ENCODE measurements at places on chromosomes 2 and 18.
A peak's percentile ranks its signal among the peaks of the same experiment; 100 is the strongest.

DNA sequence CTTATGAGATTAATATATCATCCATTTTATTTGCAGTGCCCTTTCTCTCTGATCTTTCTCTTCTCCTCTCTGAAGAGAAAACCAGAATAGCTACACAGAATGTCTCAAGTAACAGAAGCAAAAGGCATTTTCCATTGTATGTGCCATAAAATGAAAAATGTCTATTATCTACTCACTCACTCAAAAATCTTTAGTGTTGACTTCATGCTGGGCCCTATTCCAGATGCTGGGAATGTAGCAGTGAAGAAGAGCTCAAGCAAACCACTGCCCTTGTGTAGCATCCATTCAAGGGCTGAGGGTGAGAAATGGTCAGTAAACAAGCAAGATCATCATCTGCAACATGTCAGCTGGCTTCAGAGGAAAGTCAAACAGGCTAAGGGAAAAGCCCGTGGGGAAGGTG lies 427.7 kb downstream of the METTL4 start:
- no peak for DNase-seq

- no peak for DNase-seq
These were observed 987.2 kb upstream of the CDH2 start for GRCh38 chr18:29164020-29164706.

DNA sequence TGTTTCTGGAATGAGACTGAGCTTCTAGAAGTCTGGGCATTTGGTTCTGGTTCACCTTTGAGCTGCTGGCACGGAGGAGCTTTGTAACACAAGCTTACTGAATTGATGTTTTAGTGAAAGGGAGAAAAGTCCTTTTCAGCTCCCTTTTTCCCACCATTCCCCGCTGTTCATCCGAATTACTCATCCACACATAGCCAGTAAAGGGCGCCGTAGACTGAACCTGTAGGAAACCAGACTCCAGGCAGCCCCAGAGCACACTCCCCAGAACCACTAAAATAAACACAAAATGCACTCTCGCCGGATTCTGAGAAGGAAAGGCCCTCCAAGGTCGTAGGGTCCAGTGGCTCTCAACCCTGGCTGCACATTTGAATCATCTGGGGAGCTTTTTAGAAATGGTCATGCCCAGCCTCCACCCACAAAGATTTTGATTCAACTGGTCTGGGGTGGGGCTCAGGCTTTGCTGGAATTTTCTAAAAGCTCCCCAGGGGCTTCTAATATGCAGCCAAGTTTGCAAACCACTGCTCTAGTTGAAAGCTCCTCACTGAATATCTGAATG lies 29.6 kb downstream of the TCF7L1 start:
- DNase-seq = no peak

- no peak for DNase-seq
These were observed 64.2 kb downstream of the SCG2 start for GRCh38 chr2:223537651-223538601.

GRCh38 chr2:133780997-133781513 lies 212.8 kb upstream of the NCKAP5 start:
- no peak for DNase-seq

GRCh38 chr2:85477884-85478283 lies 59.4 kb downstream of the SH2D6 start:
- DNase-seq = no peak

- DNase-seq = no peak
These were observed 6.1 kb upstream of the CASP8 start for GRCh38 chr2:201254081-201254730.

GRCh38 chr2:231052494-231053451 lies 3.9 kb upstream of the PSMD1 start:
- DNase-seq = peak; percentile 86

DNA sequence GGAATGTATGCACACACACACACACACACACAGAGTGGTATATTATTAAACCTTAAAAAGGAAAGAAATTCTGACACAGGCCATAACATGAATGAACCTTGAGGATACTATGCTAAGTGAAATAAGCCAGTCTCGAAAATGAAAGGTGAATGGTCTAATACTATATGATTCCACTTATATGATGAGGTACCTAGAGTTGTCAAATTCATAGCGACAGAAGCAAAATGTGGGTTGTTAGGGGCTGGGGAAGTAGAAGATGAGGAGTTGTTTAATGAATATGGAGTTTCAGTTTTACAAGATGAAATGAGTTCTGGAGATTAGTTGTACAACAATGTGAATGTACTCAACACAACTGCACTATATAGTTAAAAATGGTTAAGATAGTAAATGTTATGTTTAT lies 118.1 kb downstream of the ABCA12 start:
- no peak for DNase-seq

DNA sequence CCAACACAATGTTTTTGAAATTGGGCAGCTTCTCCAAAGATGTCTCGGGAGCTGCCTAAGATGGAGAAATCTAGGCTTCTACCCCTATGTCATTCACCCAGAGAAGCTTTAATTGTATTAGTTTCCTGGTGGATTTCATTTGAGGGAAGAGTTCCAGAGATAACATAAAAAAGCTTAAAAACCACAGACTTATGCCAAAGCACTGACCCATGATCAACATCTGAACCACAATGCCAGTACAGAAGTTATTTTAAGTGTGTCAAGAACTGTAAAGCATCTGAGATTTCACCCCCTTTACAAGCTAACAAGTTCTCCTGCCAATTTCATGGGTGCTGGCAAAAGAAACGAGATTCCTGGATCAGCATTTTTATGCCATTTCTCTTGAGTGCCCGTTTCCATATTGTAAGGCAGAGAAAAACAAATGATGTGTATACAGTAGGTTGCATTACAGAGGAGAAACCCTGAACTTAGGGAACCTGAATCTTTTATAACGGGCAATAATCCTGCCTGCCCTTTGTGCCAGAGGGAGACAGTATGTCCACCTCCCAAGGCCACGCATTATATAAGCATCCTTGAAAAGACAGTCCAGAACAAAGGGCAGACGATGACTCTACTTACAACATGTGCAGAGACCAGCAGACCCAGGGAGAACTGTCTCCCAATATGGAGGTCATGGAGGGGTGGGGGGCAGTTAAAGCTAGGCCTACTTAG lies 44.1 kb downstream of the MREG start:
- no peak for DNase-seq

- DNase-seq = no peak
These were observed 43.2 kb downstream of the ATIC start for GRCh38 chr2:215354771-215355695.

- DNase-seq = no peak
These were observed 131.6 kb upstream of the PKDCC start for GRCh38 chr2:41916177-41916576.

- no peak for DNase-seq
These were observed 26.0 kb upstream of the TNS1 start for GRCh38 chr2:218028562-218029348.

- DNase-seq = no peak
These were observed 249.3 kb downstream of the CYP26B1 start for GRCh38 chr2:71898375-71898774.

GRCh38 chr2:46963210-46963609 lies 47.6 kb upstream of the MCFD2 start:
- no peak for DNase-seq

DNA sequence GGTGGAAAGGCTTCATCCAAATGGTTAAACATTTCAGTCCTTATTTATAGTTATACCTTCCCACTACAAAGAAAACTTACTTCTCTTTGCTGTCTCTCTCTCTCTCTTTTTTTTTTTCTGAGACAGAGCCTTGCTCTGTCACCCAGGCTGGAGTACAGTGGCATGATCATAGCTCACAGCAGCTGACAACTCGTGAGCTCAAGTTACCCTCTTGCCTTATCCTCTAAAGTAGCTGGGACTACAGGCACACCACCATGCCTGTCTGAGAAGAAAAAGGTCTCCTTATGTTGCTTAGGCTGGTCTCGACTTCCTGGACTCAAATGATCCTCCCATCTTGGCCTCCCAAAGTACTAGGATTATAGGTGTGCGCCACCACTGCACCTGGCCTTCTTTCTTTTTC lies 32.3 kb upstream of the OLA1 start:
- DNase-seq = no peak

GRCh38 chr2:95761556-95761955 lies 169.8 kb downstream of the TRIM43 start:
- DNase-seq = no peak

- DNase-seq = peak; percentile 20
These were observed 30.6 kb downstream of the SCN3A start for GRCh38 chr2:165173215-165173614.

DNA sequence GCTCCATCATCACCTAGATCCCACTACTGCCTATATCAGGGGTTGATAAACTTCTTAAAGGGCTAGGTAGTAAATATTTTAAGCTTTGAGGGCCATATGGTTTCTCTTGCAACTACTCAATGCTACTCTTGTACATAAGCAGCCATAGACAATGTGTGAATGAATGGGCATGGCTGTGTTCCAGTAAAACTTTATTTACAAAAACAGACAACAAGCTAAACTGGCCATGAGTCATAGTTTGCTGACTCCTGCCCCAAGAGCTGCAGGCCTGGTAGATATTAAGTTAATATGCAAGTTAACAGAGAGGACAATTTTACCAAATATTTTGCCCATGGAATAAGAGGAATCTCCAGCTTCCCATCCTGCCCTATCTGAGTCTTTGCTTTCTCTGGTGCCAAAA lies 29.8 kb upstream of the MYO3B start:
- DNase-seq = no peak

- no peak for DNase-seq
These were observed 1.8 kb downstream of the PAX8 start for GRCh38 chr2:113276761-113277425.

- DNase-seq = no peak
These were observed 187.1 kb downstream of the PTPRM start for GRCh38 chr18:7754258-7754657.

DNA sequence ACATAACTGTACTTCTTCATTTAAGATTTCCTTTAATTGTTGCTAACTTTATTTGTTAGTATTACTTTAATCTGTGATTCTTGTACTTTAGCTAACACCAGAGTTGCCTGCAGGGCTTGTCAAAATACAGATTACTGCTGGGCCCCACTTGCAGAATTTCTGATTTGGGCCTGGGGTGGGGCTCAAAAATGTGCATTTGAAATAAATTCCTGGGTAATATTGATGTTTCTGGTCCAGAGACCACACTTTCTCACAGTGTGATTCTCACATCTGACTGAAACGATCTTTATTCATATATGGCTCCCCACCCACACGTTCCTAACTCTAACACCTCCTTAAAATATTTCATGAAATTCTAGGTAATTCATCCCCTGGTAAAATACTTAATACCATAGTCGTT lies 452.6 kb upstream of the ACVR2A start:
- no peak for DNase-seq

DNA sequence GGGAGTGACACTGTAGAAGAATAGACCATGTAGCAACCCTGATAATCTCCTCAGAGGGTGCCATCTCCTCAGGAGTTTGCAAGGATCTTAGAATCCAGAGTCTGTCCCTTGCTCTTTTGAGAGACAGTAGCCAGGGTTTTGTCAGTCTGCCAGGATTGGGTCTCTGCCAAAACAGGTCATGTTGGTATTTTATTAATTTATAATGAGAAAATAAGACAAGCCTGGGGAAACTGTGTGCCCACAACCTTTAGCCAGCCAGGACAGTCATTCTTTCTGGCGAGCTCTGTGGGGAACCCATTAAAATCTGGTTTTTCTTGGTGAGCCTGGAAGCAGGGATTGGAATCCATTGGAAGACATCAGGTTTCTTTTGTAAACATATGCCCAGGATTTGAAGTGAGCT lies 78.6 kb downstream of the PTPRM start:
- DNase-seq = no peak

DNA sequence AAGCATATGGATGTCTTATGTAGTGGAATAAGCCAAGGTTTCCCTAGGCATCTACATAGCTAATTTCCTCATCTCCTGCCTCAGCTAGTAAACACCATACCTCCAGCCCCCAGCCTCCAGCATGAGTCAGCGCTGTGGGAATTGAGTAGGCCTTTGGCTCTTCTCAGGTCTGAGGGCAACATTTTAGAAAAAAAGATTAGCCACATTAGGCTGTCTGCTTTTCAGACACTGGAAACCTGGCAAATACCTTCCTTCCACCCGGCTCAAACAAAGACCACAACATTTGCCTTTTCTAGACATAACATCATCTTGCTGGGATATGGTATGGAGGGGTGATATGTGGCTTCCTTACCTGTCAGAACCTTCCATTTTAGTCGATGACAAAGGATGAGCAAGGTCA lies 6.1 kb upstream of the CCDC195 start:
- DNase-seq = no peak

GRCh38 chr2:30959653-30960052 lies 152.4 kb upstream of the CAPN13 start:
- no peak for DNase-seq

DNA sequence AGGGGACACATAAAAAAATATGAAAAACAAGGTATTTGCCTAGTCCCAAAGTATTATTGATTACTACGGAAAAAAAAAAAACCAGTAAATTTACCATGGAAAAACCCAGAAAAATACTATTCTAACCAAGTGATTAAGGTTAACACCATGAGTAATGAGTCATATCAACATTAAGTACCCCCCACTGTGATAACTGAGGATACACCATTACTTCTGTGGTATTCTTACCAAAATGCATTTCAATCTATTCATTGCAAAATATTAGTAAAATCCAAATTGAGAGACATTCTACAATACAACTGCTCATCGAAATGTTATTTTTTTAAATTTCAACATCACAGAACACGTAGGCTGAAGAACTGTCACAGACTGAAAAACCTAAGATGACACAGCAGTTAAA lies 669.8 kb downstream of the ZEB2 start:
- no peak for DNase-seq

GRCh38 chr2:12930391-12930790 lies 213.7 kb downstream of the TRIB2 start:
- no peak for DNase-seq

DNA sequence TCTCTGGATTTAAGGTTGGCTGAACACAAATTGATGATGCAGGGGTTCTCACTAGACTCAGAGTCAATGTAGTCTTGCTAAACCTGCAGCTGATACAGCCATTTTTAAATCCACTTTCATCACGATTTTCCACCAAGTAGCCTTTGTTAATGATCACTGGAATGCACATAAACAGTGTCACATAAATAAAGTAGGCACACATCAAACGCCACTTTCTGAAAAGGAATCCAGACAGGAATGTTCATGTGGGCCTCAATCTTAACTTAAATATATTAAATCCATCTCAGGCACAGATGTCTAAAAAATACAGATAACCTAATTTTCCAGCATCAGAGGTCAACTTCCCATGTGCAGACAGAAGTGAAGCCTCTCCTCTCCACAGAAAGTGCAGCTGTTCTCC lies 58.3 kb downstream of the LAMA1 start:
- no peak for DNase-seq

GRCh38 chr2:121881038-121881437 lies 125.6 kb downstream of the TSN start:
- no peak for DNase-seq
